ENCODE measurements at places on chromosomes 3 and 15.

- peak; percentile 13 for DNase-seq
Measured at GRCh38 chr3:183698318-183698751, 738 bp downstream of the YEATS2 start.

DNA sequence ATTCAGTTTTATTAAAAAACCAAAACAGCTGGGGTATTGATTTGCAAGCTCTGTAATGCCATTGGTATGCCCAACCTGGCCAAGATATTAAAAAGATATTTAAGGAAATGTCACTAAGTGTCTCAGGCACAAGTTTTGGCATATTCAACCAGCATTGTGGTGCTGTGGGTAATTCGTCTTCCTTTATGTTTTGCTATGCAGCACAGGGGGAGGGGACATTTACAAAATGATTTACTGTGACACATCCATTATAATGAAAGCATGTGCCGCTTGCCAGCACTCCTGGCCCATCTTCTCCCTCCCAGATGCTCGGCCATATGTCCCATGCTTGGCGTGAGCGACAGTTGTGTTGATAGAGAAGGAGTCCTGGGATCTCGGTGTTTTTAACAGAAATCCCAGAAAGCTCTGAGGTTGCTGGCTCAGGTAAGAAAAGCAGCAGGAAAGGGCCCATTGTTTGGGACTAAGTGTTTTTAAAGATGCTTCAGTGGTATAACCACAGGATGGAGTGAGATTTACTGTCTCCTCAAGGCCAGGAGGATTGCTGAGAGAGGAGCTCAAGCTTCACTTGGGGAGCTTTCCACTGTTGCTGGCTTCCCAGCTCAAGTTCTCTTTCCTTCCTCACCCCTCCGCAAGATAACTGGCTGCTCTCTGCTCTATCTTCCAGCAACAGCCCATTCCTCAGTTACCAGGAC lies 158.2 kb upstream of the TSC22D2 start:
- DNase-seq = no peak

- DNase-seq = no peak
Measured at GRCh38 chr3:175911937-175912336, 1052.8 kb downstream of the NAALADL2 start.

GRCh38 chr15:77455696-77456321 lies 35.1 kb downstream of the HMG20A start:
- DNase-seq = no peak

GRCh38 chr15:79122991-79123390 lies 32.4 kb upstream of the RASGRF1 start:
- DNase-seq = no peak
